ENCODE measurements at places on chromosomes 16 and 17.

DNA sequence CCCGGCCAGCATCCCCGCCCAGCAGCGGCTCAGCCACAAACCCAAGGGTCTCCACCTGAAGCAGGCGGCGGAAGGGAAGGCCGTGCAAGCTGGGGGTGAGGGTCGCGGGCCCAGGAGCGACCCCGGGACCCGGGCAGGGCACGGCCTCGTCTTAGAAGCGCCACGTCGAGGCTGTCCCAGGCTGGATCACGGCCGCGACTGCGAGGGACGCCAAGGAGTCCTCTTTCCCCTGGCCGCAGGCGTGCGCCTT lies 538 bp upstream of the CCNF start:
- no peak for DNase-seq

DNA sequence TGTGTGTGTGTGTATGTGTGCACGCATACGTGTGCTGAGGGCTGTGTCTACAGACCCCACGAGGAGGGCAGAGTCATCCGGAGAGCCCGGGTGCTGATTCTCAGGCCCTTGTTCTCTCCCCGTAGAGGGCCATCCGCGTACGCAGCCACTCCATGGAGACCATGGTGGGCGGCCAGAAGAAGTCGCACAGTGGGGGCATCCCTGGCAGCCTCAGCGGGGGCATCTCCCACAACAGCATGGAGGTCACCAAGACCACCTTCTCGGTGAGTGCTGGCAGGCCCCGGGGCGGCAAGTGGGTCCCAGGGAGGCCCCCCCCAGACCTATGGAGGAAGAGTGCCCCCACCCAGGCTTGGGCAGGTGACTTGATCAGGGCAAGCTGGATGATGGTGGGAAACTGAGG lies 45.5 kb downstream of the OR1D5 start:
- no peak for DNase-seq

GRCh38 chr17:6915620-6916019 lies 80.2 kb upstream of the ALOX12 start:
- no peak for DNase-seq

DNA sequence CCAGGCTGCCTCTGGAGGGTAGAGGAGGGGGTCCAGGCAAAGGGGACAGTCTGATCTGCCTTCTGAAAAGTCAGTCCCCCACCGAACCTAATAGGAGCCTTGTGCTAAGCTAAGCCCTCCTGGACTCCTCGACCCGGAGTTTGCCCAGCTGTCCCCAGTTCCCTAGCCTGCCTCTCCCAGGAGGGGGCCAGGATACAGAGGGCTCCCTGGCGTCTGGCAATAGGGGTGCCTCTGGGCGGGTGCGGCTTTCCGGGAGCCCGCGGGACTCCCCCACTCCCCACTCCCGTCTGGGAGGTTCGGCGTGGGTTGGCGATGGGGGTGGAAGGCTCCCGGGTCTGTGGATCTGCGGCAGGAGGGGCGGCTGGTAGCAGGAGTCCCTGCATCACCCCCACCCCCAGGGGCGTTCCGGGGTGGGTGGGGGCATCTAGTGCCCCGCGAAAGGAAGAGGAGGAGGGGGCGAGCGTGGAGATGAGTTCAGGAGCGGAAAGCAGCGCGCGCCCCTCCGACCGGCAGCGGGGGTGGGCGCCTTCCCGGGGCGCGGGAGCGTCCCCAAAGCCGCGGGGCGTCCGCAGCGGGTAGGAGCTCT lies 1.2 kb downstream of the GSG1L start:
- no peak for DNase-seq

DNA sequence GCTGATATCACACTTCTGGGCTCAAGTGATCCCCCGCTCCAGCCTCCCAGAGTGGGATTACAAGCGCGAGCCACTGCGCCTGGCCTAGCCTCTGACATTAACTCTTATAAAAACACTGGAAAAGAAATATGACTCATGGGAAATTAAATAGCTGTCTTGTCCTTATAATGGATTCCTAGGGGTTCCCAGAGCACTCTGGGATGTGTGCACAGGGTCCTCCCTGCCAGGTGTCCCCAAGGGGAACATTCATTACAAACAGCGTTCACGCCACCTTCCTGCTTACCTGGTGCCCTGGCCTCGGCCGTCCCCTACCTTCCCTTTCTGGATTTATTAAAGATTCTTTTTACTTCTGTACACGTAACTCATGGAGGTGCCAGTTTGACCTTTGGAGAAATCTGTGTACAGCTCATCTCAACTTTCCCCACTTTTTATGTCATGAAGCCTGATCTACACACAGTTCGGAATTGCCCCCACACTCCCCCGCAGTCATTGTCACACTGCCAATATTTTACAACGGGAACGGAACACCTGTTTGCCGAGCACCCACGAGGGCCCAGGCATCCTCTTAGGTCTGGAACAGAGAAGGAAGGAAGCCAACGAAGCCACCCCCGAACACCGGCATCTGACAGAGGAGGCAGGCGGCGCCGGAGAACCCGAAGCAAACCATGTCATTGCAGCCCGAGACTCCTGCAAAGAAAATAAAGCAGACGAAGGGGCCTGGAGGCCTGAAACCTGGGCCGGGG lies 39.7 kb upstream of the MEAK7 start:
- no peak for DNase-seq

GRCh38 chr17:29706045-29706431 lies 83.3 kb upstream of the CORO6 start:
- DNase-seq = no peak

- DNase-seq = no peak
Observed at GRCh38 chr17:29291163-29291752, 2.7 kb downstream of the NUFIP2 start.

DNA sequence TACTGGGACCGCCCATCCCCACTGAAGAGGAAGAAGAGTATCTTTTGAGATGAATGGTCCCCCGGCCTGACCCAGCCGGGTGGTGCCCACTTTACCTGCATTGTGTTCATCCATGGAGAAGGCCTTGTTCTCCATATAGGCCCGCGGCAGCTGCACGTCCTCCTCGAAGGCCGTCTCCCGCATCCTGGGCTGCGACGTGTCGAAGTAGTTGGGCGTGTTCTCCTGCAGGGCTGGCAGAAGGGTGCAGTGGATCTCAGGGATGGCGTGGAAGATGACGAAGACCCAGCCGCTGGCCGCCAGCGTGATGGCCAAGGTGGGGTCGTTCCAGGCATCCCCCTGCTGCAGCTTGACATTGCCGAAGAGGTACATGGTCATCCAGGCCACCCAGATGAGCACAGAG lies 12.9 kb downstream of the GPRC5B start:
- DNase-seq = no peak

DNA sequence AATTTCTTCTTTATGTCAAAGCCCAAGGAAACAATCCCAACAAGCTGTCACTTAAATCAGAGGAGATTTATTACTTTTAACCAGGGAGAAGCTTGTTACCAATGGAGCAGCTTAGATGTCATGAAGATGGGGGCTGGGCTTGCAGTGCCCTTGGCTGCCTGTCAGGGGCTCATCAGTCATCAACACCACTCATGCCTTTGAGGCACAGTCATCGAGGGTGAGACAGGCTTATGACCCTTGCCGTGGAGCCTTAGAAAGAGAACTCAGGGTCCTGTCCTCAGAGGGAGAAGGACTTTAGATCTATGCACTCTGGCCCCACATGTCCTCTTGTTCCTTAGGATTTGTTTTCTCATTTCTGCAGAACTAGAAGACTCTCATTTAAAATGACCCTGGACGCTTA lies 318.3 kb downstream of the CBLN1 start:
- no peak for DNase-seq

DNA sequence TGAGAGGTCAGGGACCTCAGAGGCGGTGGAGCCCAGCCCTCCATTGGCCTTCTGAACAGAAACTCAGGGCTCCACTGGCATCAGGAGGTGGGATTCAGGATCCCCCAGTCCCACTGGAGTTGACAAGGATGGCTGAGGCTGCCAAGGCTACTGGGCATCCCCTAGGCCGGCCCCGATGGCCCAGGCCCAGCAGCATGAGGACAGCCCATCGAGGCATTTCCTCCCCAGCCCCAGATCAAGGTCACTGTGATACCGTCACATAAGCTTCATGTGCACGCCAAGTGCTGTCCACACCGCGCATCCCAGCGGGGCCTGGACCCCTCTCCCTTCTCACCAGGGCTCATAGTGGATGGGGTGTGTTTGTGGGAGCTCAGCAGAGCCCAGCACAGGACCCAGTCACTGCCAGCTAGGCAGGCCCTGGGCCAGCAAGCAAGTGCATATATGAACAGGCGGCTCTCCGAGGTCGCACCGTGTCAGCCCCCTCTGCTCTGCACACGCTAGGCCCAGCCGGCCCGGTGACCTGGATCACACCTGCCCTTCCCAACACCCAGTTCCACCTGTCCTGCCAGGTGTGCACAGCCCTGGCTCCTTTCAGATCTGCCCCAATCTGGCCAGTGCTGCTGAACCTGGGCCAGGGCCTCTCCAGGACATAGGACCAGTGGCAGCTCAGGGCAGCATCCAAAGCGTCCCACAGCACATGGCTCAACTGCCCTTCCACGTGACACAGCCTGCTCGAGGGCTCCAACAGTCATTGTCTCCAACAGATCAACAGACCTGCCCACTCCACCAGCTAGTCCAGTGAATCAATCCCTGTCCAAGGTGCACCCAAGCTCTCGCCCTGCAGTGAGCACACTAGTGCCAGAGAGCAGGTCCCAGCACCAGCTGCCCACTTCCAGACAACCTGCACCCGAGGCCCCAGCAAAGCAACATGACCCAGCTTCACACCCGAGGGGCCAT lies 32.8 kb upstream of the RASD1 start:
- no peak for DNase-seq

- DNase-seq = no peak
Observed at GRCh38 chr16:12998361-12999085, 97.1 kb downstream of the SHISA9 start.

DNA sequence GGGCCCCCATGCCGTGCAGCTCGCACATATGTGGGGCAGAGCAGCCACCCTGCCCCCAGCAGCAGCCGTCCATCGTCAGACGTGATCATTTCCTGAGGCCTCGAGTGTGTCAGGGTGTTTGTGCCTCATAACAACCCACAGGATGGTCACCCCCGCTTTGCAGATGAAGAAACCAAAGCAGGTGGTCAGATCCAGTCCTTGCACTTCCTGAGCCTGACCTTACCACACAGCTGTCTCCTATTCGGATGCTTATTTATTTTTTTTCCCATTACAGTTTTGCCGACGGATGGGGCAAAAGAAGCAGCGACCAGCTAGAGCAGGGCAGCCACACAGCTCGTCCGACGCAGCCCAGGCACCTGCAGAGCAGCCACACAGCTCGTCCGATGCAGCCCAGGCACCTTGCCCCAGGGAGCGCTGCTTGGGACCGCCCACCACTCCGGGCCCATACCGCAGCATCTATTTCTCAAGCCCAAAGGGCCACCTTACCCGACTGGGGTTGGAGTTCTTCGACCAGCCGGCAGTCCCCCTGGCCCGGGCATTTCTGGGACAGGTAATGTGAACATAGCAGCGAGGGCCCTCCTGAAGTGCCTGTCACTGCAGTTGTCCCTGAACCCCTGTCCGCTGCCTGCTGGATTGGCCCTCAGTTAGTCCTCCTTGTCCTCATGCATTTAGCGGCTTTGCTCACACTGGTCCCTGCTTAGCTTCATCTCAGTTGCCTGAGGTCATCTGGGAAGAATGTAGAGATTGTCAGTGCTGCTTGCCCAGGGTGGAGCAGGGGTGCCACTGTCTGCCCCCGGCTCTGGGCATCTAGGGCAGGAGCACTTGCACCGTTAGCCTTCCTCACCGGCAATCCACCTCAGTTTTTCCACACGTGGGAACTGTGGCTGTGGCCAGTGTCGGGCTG lies 1.4 kb downstream of the MPG start:
- DNase-seq = no peak

DNA sequence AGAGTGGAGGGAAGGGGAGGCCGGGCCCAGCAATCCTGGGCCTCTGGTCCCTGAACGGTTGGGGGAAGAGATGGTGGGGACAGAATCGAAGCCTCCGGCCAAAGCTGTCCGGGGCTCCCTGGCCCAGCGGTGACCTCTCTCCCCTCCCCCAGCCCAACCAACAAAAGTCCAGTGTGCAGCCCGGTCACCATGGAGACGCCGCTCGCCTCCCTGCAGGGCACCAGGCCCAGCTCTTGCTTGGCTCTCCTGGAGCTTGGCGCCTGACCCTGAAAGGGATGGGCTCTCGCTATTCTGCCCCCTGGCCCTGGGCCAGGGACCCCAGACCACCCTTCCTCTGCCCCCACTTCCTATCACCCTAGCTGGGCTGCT lies 1.3 kb downstream of the METRN start:
- no peak for DNase-seq

GRCh38 chr16:67880584-67880983 lies 4.1 kb upstream of the NRN1L start:
- no peak for DNase-seq

DNA sequence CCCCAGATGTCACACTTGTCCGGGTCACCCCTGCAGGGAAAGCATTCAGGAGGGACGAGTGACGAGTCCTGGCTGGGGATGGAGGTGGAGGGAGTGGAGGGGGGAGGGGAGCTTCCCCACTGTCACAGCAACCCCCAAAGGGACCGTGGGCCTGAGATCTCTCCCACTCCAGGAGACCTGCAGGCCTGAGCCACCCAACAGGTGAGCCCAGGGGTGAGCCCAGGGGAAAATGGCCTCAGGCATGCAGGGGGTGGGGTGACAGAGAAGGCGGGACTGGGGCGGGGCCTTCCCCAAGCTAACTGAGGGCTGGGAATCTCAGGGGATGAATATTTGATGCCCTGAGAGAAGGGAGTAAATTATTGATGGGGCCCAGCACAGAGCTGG lies 2.4 kb downstream of the USH1G start:
- no peak for DNase-seq

DNA sequence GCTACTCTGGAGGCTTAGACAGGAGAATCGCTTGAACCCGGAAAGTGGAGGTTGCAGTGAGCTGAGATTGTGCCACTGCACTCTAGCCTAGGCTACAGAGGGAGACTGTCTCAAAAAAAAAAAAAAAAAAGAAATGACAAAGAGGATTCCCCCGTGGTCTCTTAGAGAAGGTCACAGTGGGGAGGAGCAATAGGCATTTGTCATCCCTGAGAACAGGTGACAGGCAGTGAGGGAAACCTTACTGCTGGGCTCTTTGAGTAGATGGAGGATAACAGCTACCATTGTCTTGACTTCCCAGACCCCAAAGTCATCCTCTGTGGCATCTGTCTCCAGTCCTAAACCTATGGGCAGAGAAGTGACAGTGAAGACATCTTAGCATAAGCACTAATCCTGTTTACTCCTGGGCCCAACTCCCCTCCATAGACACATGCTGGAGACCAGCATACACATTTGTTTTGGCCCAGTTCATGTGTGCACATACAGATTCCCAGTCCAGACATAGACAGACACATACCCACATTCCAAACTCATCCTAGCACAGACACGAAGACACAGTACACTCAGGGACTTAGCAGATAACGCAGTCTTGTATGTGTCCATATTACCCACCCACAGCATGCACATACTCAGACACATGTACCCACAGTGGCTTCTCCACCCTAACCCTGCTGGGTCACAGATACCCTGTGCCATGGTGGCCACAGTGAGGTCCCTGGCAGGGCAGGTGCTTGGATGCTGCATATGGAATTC lies 2.7 kb downstream of the ESRP2 start:
- DNase-seq = no peak

- no peak for DNase-seq
Observed at GRCh38 chr16:72271699-72272240, 99.8 kb upstream of the PMFBP1 start.

Measured in stimulated activated CD4-positive, alpha-beta T cell treated with anti-CD3 and anti-CD28 coated beads, Interleukin-12 subunit alpha, Interleukin-12 subunit beta, amount 100 ng/mL, for 48 hours (primary cell).